ENCODE measurements at places on chromosomes 6 and 20.

GRCh38 chr6:150607329-150607650 lies 7.6 kb downstream of the PLEKHG1 start:
- H3K4me1 ChIP-seq = no peaks in the 10 kb centered on the region
- no peaks in the 10 kb centered on the region for H3K36me3 ChIP-seq
- H3K27me3 ChIP-seq = peaks cover 22% of the 10 kb centered on the region
- no peak for DNase-seq

DNA sequence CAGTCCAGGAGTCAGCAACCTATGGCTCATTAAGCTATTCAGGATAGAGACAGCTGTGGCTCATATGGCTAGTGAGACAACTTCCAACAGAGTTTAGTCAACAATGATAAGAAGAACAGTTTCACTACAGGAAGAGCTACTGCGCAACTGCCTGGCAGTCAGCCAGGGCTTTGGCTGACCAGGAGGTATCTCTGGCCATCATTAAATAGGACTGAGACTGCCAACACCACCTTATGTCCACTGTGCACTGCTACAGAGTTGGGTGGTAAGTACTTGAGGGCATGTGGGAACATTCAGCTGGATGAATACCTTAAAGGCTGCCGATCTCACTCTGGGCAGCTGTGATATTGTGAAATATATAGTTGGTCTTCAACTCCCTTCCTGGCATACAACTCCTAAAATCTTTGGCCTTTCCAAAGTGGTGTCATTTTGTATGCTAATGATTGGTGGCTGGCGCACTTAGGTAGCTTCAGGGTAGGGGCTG lies 52.2 kb upstream of the FAM83C start:
- DNase-seq = no peak
- no peaks in the 10 kb centered on the region for H3K4me1 ChIP-seq
- no peak overlapping the region for H3K4me3 ChIP-seq
- H3K36me3 ChIP-seq = peaks cover 37% of the 10 kb centered on the region
- H3K27ac ChIP-seq = no peak overlapping the region
- H3K27me3 ChIP-seq = no peaks in the 10 kb centered on the region

DNA sequence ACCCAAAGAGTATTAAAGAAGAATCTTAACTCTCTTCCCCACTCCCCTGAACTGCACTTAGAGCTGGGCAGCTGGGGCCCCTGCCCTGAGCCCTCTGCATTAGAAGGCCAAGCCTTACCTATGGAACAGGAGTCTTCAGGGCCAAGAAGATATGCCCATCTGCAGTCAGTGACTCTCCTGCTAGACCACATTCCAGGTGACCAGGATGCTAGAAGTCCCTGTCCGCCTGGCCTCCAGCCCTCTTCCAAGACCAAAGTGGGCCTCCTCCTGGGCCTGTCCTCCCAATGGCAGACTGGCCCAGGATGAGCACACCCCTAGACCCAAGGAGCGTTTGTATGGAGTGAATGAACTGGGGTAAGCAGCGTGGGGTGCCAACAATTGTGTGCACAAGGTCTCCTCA lies 259.1 kb downstream of the LY86 start:
- no peak overlapping the region for H3K27ac ChIP-seq
- peaks cover 20% of the 10 kb centered on the region for H3K27me3 ChIP-seq
- peaks cover 10% of the 10 kb centered on the region for H3K4me1 ChIP-seq
- no peak overlapping the region for H3K4me3 ChIP-seq

DNA sequence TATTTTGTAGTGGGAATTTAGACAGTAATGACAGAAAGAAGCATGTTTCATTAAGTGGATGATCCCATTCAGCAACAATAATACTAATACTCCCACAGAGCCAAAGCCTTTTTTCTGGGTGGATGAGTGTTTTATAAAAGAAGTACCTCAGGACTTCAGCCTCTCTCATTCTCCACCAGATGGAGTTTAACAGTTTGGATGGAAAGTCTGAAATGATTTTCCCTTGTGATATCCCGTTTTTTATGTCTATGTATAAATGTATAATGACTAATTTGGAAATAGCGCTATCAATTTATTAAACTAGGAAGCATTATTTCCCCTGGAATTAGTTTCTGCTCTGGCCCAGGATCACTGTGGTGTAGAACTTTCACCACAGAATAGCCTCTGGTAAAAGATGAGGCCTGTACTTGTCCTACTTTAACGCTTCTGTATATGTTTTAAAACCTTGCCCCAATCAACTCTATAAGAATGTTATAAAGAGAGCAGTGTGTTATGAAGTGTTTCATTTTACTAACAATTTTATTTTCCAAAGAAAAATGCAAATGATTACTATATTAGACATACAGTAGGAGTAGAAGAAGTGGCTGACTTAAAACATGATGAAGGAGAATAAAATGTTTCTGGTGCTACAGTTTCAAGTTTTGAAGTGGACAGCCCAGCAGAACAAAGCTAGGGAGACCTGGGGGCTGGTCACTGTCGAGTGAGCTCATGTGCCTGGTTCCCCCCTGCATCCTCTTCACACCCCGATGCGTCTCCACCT lies 135.6 kb downstream of the HIVEP1 start:
- H3K4me3 ChIP-seq = no peak overlapping the region
- H3K27ac ChIP-seq = no peak overlapping the region
- DNase-seq = no peak
- no peaks in the 10 kb centered on the region for H3K27me3 ChIP-seq
- peaks cover 35% of the 10 kb centered on the region for H3K36me3 ChIP-seq
- H3K4me1 ChIP-seq = peaks cover 26% of the 10 kb centered on the region
